ENCODE measurements at places on chromosomes 6 and 20.
A peak's percentile ranks its signal among the peaks of the same experiment; 100 is the strongest.

GRCh38 chr20:35616465-35617396 lies 1.1 kb downstream of the SPAG4 start:
- DNase-seq = no peak

DNA sequence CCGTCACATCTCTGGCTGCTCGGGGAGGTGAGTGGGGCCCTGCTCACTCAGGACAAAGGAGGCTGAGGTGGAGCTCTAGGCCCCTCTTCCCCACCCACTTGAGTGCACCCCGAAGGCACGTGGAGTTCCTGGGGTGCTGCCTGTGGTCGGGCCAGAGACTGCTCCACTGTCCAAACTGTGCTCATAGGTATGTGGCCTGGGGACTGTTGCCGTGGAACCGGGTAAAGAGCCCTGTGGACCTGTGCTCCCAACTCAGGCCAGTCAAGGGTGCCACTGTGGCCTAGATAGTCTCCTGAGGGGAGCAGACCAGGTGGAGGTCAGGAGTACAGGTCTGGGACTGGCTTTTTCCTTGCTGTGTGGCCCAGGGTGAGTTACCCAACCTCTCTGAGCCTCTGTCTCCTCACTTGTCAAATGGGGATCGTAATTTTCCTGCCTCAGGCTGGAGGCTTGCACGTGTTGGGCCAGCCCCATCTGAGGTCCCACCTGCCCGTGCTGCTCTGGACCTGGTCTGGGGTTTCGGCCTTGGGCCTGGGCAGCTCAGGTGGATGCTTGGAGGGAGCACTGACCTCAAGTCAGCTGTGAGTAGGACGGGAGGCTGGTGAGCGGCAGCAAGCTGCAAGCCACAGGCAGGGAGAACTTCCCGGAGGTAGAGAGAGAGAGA lies 12.4 kb upstream of the NPBWR2 start:
- DNase-seq = no peak

- DNase-seq = no peak
Observed at GRCh38 chr6:99603421-99604165, 3.0 kb upstream of the PRDM13 start.

DNA sequence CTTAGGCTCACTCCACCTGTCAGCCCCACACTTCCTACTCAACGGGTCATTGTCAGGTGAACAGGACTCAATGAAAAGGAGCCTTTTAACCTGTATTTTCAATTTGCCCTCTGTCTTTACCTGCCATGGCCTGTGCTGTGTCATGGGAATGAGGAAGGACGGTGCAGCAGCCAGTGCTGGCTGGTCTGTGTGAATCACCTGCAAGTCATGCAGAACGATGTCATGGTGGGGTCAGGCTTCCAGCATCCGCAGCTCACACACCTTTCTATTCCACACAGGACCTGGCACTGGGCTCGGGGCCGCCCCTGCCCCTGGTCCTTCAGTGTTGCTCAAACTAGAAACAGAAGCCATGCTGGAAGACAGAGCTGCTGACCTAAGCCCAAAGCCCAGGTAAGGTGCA lies 188.7 kb upstream of the GMDS start:
- DNase-seq = no peak

- no peak for DNase-seq
Observed at GRCh38 chr20:11261533-11262000, 587.8 kb upstream of the JAG1 start.

DNA sequence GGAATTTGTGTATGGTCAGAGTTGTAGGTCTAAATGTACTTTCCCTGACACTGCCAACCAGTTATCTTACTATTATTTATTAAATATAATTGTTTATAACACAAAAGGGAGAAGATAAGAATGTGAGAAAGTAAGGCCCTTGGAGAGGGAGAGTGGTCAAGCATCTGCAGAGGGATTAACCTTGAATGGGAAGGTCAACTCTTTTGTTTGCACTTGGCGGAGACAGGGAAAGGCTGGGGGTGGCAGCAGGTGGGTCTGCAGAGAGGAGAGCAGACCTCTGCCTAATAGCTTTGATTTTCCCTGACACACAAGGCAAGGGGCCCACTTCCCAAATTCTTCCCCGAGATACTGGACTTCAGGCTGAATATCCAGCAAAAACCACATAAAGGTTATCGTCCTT lies 4.2 kb downstream of the LRP11 start:
- no peak for DNase-seq

GRCh38 chr6:12990162-12990561 lies 273.6 kb downstream of the PHACTR1 start:
- DNase-seq = no peak

- no peak for DNase-seq
Observed at GRCh38 chr20:13006825-13007224, 1.9 kb upstream of the SPTLC3 start.

- DNase-seq = no peak
Observed at GRCh38 chr6:149950423-149950822, 8.6 kb downstream of the ULBP2 start.

DNA sequence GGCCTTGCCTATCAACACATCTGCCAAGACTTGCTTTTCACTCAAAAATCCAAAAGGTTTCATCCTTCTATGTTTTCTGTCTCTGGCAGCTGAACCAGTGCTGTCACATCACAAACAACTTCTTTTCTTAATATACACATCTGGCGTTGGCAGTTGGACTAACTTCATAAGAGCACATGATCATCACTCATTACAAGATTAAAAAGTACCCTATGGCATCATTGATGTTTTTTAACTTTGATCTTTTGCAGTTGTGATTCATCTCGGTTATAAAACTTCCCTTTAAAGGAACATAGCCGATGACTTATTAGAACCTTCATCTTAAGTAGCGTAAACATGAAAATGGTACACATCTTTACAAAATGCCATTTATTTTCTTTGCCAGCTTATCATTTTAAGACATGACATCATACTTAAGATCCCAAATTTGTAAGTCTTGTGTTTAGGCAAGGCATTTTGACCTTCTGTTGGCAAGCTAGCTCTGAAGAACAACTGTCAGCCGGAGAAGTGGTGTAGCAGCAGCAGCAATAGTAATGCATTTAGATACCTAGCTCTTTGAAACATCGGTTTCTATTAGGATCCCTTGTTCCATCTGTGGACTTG lies 64.2 kb upstream of the SUPT3H start:
- no peak for DNase-seq

DNA sequence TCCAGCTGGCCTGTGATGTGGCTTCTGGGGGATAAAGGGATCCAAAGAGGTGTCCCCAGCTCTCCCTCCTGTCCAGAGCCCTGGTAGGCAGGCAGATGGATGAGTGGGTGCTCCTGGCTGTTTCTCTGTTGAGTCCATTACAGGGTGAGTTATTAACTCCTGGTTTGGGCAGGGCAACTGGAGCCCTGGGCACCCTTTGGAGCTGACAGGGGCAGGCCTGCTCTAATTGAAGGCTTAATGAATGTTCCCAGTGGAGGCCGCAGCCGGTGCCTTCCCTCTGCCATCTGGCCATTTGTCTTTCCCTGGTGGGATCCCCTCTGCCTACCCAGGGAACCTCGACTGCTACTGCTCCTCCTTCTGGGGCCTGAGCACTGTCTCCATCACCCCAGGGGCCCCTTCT lies 44.7 kb upstream of the MLN start:
- DNase-seq = no peak

GRCh38 chr20:8162610-8163009 lies 30.5 kb downstream of the PLCB1 start:
- no peak for DNase-seq

GRCh38 chr20:20410678-20411077 lies 42.8 kb downstream of the INSM1 start:
- peak; percentile 18 for DNase-seq

GRCh38 chr20:57066126-57066900 lies 200.1 kb downstream of the BMP7 start:
- no peak for DNase-seq

GRCh38 chr6:138970159-138970558 lies 17.9 kb downstream of the REPS1 start:
- no peak for DNase-seq

GRCh38 chr20:60263725-60264709 lies 305.8 kb downstream of the CDH26 start:
- no peak for DNase-seq

GRCh38 chr6:170367241-170367640 lies 60.7 kb downstream of the FAM120B start:
- no peak for DNase-seq

GRCh38 chr20:62114894-62115293 lies 7.4 kb upstream of the LSM14B start:
- DNase-seq = no peak

DNA sequence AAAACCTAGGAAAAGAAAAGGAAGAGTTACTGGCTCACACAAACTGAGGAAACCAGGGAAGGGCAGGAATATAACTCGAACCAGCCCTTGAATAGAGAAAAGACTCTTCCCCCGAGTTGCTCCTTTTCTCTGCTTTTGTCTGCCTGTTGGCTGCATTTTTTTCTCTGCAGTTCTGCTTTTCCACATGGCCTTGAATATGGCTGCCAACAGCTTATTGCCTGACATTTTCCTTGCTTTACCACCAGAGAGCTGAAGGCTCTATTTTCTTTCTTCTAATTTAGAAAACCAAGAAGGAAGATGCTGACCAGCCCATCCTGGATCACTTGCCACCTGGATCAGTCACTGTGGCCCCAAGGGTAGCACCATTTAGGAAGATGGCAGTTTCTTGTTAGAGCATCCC lies 164.8 kb upstream of the MAN1A1 start:
- DNase-seq = no peak

DNA sequence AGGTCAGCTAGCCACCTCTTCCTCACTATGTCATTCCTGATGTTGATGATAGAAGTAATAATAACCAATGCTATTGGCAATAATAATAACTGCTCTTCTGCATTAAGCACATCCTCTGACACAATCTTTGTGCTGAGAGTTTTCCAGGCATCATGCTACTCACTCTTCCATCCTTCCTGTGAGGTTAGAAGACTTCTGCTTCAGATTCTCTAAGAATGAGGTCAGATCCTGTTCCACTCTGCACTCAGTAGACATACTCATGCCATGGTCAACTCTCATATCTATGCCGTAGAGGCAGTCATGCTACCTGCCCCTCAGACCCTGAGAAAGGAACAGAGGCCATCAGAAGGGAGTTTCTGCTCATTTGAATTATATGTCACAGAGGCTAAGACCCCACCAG lies 98.1 kb upstream of the TOP1 start:
- DNase-seq = no peak

DNA sequence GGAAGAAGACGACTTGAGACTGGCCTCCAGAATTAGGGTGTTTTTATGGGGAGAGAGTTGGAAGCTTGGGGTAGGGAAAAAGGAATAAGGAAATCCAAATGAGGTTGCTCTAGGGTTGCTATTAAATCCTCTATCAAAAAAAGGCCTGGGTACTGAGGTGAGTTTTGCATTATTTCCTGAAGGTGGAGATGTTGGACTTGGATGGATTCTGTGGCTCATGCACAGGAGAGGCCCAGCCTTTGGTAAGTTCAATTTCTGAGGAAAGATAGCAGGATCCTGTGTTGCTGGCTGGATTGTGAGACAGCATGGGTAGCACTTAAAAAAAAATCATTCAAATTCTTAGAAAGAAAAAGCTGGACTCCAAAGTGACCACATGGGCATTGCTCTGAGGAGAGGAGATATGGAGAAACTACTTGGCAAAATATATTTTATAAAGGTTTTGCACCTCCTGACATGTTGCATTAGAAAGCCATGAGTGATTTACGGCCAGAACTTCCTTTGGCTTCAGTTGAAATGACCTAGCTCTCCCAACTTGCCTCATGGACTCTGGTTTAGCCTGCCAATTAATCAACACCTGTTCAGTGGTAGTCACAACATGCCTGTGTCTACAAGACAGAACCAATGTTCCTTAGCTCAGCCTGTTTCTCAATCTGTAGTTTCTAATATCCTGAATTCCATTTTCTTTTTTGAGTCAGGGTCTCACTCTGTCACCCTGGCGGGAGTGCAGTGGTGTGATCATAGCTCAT lies 152.1 kb upstream of the RALGAPA2 start:
- peak; percentile 25 for DNase-seq

GRCh38 chr6:89208551-89208950 lies 8.6 kb downstream of the GABRR1 start:
- DNase-seq = no peak

DNA sequence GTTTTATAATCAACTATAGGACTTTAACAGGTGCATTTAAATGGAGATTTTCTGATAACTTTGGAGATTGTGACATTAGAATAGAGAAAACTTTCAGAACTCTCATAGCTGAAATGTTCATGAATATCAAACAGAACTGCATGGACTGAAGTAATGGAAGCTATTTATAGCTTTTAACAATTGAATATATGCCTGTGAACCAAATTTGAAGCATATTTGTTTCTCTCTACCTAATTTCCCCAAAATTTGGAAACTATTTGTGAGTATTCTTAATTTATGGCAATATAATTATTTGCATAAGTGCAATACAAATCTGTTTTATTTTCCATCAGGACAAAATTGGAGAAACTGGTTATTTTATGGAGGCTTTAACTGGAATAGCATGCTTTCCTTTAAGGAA lies 96.6 kb downstream of the PLG start:
- no peak for DNase-seq

DNA sequence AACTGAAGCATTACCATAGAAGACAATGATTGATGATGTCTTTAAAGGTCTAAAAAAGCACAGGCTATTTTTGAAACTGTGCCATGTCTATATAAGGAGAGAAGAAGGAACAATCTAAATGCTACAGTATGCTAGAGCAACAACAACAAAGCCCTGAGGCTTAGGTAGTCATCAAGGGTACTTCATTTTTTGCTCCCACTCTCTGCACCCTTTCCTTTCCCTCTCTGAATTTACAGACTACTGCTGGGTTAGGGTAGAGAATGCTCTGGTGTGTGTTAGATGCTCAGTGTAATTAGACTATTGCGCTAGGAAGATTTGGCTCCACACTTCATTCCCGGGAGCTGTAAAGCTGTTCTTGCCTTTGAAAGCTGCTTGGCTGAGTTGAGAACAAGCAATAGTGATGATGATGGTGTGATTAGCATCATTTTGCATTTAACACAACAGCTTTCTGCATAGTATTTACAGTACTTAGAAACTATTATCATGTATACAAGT lies 1262.5 kb upstream of the CITED2 start:
- DNase-seq = peak; percentile 18

DNA sequence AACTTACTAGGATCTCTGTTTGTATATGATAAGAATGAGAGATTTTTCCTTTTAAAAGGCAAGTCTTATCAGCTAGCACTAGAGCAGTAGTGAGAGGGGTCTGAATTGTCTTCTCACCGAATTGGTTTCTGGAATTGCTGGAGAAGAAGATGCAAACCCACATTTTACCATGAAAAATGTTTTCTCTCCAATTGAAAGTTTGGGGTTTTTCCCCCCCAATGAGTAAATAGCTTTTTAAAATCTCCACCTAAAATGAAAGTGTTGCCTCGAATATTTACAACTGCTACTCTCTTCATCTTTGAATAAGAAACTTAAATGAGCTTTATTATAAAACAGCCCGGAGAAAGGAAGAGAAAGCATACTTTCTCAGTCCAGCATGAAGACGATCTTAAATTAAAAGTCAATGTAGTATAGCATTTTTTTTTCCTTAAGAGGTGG lies 1.8 kb downstream of the TCF21 start:
- no peak for DNase-seq

DNA sequence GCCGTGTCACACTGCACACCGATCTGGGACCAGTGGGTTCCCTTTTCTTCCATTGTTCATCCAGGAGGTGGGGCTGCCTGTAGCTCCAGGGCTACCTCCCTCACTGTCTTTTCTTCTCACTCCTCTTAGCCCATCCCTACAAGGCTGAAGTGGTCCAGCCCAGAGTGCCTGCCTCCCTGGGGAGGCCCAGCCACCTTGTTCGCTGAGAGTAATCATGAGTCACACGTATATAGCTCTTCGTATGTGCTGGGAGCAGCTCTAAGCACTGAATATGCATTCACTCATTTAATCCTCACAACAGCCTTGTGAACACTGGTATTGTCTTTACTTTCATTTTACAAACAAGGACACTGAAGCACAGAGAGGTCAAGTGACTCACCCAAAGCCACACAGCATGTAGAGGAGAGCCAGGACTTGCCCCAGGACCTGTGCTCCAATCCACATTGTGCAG lies 14.7 kb upstream of the CCDC167 start:
- no peak for DNase-seq

Measured in iPS DF 6.9 (cell line).